ENCODE measurements at places on chromosomes 3 and 15.

- no peak for DNase-seq
Observed at GRCh38 chr15:67096546-67097294, 31.3 kb downstream of the SMAD3 start.

GRCh38 chr3:113769551-113769950, 22.7 kb downstream of the ATP6V1A start:
- DNase-seq, result no peak

DNA sequence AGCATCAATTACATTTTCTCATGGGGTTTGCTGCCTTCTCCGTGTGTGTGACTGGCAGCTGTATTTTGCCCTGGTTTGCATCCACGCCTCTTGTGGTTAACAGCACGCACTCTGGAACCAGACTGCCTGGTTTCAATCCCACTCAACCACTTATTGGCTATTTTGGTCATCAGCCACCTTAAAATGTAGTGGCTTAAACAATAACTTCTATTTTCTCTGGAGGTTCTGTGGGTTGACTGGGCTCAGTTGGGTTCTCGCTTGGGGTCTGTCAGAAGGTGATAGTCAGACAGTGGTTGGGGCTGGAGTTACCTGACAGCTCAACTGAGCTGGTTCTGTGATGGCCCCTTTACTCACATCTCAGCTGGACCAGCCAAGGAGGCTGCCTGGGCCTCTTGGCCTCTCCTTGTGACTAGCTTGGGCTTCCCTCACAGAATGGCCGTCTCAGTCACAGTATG, 36.8 kb downstream of the EHD4 start:
- no peak for DNase-seq

- DNase-seq, result no peak
Observed at GRCh38 chr3:45035441-45036301, 9.6 kb downstream of the CLEC3B start.

DNA sequence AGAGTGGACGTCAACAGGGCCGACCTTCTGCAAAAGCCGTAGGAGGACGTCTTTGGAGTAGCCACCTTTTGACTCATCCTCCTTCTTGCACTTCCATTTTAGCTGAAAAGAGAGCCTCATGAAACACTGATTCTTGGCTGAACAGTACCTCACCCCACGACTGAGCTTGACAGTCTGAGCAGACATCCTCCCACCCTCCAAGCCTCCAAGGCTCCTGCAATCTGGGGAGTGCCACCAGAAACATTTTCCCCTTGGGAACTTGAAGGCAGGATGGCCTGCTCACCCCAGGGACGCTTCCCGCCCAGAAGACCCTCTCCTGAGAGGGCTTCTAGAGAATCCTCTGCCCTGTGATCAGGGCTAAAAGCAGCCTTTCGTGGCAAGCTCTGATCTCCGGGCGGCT, 5.2 kb downstream of the C15orf62 start:
- DNase-seq, result no peak

DNA sequence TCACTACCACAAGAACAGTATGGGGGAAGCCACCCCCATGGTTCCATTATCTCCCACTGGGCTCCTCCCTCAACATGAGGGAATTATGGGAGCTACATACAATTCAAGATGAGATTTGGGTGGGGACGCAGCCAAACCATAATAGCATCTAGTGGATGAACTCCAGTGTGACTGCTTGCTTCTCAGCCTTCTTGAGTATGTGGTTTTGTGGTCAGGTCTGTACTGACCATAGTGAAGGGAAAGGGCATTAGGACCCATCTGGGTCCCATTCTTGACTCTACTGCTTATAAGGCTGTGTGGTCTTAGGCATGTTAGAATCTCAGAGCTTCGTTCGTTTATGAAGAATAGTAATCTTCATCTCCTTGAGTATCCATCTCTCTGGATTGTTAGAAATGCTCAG, 81.4 kb downstream of the CGNL1 start:
- DNase-seq, result no peak

DNA sequence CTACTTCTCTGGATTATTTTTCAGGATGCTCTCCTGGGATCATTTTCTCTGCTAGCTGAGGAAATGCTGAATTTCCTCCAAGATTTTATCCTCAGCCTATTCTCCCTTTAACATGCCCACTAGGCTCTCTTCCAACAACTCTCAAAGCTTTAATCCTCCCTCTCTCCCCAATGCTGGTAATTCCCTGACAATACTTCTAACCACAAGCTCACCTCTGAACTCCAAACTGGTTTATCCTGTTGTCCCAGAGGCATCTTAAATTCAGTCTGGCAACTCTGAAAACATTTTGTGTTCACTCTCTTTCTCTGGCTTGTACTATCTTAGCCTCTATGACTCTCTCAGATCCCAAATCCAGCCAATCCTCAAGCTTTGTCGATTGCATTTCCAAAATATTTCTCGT, 490.3 kb downstream of the MECOM start:
- DNase-seq, result no peak

- no peak for DNase-seq
Observed at GRCh38 chr3:195865752-195866151, 42.6 kb downstream of the TNK2 start.

DNA sequence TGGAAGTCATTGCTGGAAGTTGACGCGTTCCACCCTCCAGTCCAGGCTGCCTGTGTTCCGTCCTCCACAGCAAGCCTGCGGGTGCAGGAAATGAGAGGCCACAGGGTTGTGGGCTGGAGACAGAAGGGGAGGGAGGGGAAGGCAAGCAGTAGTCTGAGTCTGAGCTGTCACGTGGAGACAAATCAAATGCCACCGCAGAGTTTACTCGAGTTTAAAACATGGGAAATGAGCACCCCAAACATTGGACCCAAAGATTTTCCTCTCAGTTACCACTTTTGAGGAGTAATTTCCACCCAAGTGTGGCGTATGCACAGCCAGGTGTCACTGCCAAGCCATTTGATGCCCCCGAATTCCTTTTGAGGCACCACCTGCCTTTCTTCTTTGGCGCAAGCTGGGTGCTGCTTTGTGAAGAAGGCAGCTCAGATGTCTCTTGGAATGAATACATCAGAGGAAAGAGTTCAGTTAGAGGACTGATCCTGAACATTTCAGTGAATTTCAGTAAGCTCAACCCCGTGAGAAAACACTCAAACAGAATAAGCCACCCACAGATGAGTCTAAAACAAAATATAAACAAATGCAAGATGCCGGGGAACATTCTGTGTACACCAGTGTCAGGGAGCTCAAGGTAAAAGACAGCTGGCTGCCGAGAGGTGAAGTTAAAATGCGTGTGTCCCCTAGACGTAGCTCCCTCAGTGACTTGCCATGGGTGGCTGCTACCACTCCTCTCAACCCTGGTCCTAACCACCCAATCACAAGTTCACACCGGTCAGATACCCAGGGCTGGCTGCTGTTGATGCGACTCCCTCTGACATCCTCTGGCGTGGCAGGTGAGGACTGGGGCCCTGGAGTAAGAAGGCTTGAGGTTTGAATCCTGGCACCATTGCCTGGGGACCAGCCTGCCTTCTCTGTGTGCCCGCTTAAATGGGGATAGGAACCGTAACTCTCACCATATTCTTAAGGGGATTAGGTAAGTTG, 203.8 kb downstream of the UACA start:
- no peak for DNase-seq

DNA sequence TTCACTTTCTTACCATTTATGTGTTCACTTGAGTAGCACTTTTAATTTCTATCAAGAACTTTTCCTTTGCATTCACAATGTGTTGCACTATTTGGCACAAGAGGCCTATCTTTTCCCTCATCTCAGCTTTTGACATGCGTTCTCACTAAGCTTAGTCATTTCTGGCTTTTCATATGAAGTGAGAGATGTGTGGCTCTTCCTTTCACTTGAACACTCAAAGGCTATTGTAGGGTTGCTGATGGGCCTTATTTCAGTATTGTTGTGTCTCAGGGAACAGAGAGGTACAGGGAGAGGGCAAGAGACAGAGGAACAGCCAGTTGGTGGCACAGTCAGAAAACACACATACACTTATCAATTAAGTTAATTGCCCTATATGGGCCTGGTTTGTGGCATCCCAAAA, 127.4 kb upstream of the MLF1 start:
- DNase-seq, result no peak

Data from NCI-H1417 treated with DMSO at 0.1 percent for 48 hours (cell line).